ENCODE measurements at places on chromosomes 12 and 14.

DNA sequence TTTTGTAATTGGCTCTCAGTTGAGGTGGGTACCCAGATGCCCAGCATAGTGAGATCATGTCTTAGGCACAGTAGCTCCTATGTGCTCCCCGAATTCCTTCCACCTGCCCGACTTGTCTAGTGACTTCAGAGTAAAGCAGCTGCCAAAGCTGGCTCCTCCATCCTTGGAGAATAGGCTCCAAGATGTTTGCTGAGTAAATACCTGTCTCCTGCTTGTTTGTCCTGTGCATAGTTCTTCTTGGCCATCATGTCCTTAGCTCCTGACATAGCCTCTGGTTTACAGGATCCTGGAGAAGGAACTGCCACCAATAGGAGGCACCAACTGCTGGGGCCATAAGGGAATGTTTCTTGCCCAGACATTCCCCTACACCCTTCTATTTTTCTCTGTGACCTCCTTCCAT, 52.6 kb upstream of the CISTR start:
- DNase-seq = no peak

- DNase-seq = no peak
Measured at GRCh38 chr12:23552417-23552816, 397.1 kb downstream of the SOX5 start.

GRCh38 chr14:50058113-50058512, 58.3 kb downstream of the VCPKMT start:
- no peak for DNase-seq

DNA sequence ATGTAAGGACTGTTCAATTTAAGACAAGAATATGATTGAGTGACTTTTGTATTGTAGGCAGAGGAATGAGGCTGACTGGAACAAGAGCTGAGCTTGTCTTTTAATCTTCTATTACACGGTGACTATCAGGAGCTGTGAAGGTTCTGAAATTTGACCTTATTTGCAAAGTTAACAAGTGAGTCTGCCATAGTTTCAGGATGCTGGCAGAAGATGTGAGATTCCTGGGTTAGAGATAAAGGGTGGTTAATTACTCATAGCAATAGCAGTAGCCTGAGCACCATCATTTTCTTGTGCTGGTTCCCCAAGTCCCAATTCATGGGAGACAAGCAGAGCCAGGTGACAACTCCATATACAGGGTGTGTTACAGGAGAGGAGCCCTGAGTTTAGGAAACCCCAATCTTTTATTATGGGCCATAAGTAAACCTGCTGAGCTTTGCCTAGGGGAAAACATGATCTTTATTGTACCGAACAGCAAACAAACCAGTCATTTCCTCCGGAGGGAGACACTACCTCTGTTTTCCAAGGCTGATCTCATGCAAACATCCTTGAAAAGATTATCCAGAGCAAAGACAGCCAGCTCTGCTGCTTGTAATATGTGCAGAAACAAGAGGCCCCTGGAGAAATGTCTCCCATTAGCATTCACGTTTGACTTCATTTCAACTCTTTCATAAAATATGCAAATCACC, 51.7 kb upstream of the DDX11 start:
- DNase-seq = no peak

DNA sequence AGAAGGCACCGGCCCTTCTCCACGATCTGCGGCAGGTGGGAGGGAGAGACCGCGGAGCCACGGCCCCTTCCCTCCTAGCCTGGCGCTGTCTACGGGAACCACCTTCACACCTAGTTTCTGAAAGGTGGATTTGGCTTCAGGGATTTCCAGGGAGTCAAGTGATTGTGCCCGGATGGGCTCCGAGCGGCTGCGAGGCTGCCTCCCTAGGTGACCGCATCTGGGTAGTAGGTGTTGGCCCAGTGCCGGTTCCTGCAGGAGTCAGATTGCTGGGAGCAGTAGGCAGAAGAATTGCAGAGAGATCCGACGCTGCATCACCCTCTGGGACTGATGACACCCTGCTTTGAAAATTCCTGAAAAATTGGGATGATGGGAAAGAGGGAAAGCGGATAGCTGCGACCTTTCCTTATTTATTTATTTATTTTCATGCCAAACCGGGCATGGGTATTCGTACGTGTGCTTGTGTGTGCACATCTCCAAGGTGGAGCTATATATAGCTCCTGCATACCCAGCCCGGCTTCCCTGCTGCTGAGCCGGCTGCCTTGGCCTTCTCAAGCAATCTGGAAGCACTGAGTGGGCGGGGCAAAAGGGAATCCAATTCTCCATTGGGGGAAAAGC, 1.1 kb downstream of the CNTN1 start:
- peak; percentile 26 for DNase-seq

- DNase-seq = no peak
Measured at GRCh38 chr12:64729909-64730587, 29.2 kb downstream of the GNS start.

DNA sequence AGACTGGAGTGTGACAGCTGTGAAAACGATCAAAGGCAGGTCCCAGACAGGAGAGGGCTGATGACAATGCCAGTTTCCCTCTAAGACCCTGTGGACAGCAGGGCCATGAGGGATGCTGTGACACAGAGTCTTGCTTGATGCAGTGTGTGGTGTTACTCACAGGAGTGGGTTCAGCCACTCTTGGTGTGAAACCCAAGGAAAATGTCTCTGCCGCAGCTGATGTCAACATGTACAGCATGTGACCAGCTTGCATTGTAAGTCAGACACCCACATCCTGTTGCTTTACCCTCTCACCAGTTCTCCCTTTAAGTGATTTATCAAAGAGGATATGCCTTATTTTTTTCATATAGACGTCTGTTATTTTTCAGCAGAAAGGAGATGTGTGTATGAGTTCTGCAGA, 268.6 kb downstream of the BTG1 start:
- DNase-seq = peak; percentile 78
